Osteoblast (primary cell): ENCODE measurements at places on chromosomes 11 and 22. TPM values are rescaled to one million over a fixed set of nuclear protein-coding genes. Genes with fewer than 3 reads are reported as not detected.

DNA sequence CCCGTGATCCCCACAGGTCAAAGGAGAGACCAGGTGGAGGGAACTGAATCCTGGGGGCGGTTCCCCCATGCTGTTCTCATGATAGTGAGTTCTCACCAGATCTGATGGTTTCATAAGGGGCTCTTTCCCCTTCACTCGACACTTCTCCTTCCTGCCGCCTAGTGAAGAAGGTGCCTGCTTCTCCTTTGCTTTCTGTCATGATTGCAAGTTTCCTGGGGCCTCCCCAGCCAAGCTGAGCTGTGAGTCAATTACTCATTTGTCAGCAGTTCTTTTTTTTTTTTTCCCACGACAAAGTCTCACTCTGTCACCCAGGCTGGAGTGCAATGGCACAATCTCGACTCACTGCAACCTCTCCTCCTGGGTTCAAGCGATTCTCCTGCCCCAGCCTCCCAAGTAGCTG, 1530.4 kb downstream of the BRD1 start:
- no peaks in the 10 kb centered on the region for H3K27me3 ChIP-seq
- H3K27ac ChIP-seq, result no peak overlapping the region
- no peak for DNase-seq
- no peaks in the 10 kb centered on the region for H3K36me3 ChIP-seq
- no peaks in the 10 kb centered on the region for H3K4me1 ChIP-seq

- peak overlapping the region; percentile 48 for H3K27ac ChIP-seq
- DNase-seq, result peak; percentile 99
- peak overlapping the region; percentile 90 for H3K4me3 ChIP-seq
- peaks cover 27% of the 10 kb centered on the region for H3K4me1 ChIP-seq
- H3K27me3 ChIP-seq, result no peaks in the 10 kb centered on the region
- peaks cover 9% of the 10 kb centered on the region for H3K36me3 ChIP-seq
Observed at GRCh38 chr22:30287648-30288418, 1.5 kb downstream of the CASTOR1 start.

DNA sequence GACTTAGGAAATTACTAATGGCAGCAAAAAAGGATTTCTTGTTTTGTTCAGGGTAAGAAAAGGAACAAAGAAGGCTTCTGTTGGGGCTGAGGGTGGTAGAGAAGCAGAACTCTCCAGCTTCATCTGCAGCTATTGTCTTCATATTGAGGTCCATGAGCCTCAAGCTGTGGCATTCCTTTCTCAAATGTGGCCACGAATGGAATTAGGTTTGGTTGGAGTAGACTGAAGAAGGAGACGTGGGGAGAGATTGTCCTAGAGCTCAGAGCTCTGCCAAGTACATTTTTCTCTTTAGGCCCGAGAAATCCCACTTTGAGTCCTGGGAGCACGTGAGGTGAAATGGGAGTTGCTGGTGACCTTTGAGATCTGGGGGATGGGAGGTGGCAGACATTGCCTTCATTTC, 25.8 kb upstream of the MYOD1 start:
- no peak overlapping the region for H3K4me3 ChIP-seq
- no peak overlapping the region for H3K27ac ChIP-seq
- H3K4me1 ChIP-seq, result no peaks in the 10 kb centered on the region

DNA sequence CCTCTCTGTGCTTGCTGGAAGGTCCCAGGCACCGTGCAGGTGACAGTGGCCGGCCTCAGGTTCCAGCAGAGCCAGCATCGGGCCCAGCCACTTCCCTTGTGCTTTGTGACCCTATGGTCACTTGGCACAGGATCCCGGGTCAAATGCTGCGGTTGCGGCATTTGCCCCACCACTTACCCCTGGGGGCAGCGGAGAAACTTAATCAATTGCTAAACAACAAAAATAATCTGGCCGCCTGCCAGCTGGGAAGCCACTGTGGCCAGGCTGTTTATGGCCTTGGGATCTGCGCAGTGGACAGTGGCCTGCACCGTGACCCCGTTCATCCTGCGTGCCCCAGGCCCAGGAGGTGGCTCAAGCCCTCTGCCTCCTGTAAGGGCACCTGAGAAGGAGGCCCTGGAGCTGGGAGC, 65.0 kb downstream of the LRP5 start:
- H3K27ac ChIP-seq, result no peak overlapping the region
- no peaks in the 10 kb centered on the region for H3K36me3 ChIP-seq
- no peaks in the 10 kb centered on the region for H3K27me3 ChIP-seq
- DNase-seq, result peak; percentile 76

- no peaks in the 10 kb centered on the region for H3K4me1 ChIP-seq
- no peak overlapping the region for H3K4me3 ChIP-seq
- H3K27ac ChIP-seq, result no peak overlapping the region
- no peaks in the 10 kb centered on the region for H3K36me3 ChIP-seq
- H3K27me3 ChIP-seq, result peaks cover 7% of the 10 kb centered on the region
- DNase-seq, result no peak
Observed at GRCh38 chr11:96413408-96413807, 23.6 kb downstream of the JRKL start.

GRCh38 chr11:17550450-17551346, 3.6 kb downstream of the OTOG start:
- peaks cover 13% of the 10 kb centered on the region for H3K27me3 ChIP-seq
- H3K27ac ChIP-seq, result no peak overlapping the region
- DNase-seq, result peak; percentile 59
- H3K36me3 ChIP-seq, result no peaks in the 10 kb centered on the region
- H3K4me1 ChIP-seq, result no peaks in the 10 kb centered on the region
- H3K4me3 ChIP-seq, result no peak overlapping the region

- H3K36me3 ChIP-seq, result no peaks in the 10 kb centered on the region
- H3K27me3 ChIP-seq, result no peaks in the 10 kb centered on the region
- H3K27ac ChIP-seq, result no peak overlapping the region
- no peak for DNase-seq
- H3K4me3 ChIP-seq, result no peak overlapping the region
Observed at GRCh38 chr11:36214976-36215692, 74.1 kb downstream of the COMMD9 start.

GRCh38 chr11:114892381-114893197, 214.3 kb downstream of the NXPE2 start:
- no peak overlapping the region for H3K27ac ChIP-seq
- H3K27me3 ChIP-seq, result no peaks in the 10 kb centered on the region
- no peak overlapping the region for H3K4me3 ChIP-seq

GRCh38 chr22:46842606-46843005, 80.2 kb downstream of the TBC1D22A start:
- no peak for DNase-seq
- no peak overlapping the region for H3K27ac ChIP-seq
- H3K4me3 ChIP-seq, result no peak overlapping the region
- H3K4me1 ChIP-seq, result peaks cover 5% of the 10 kb centered on the region
- H3K36me3 ChIP-seq, result no peaks in the 10 kb centered on the region

DNA sequence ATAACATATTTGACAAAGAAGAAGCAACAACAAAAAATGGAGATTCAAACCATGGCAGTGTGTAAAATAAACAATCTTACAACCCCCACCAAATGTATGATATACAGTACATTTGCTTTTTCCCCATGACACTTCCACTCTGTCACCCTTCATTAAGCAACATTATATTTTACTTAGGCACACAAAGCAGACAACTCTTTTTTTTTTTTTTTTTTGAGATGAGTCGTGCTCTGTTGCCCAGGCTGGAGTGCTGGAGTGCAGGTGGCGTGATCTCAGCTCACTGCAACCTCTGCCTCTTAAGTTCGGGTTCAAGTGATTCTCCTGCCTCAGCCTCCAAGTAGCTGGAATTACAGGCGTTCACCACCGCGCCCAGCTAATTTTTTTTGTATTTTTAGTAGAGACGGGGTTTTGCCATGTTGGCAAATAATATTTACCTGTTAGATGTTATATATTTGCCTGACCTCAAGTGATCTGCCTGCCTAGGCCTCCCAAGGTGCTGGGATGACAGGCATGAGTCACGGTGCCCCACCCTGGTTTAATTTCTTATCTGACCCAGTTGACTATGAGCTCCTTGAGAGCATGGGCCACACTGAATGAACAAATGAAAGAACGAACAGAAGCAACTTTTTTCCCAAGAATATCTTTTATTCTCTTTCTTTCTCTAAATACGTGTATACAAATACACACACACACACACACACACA, 5.5 kb upstream of the PCF11 start:
- no peaks in the 10 kb centered on the region for H3K4me1 ChIP-seq
- H3K27ac ChIP-seq, result no peak overlapping the region
- H3K4me3 ChIP-seq, result no peak overlapping the region
- H3K27me3 ChIP-seq, result no peaks in the 10 kb centered on the region
- no peaks in the 10 kb centered on the region for H3K36me3 ChIP-seq
- no peak for DNase-seq

GRCh38 chr22:44659140-44659539, 42.9 kb upstream of the PRR5 start:
- H3K27me3 ChIP-seq, result peaks cover 22% of the 10 kb centered on the region
- H3K27ac ChIP-seq, result no peak overlapping the region
- DNase-seq, result peak; percentile 89
- no peak overlapping the region for H3K4me3 ChIP-seq
- no peaks in the 10 kb centered on the region for H3K36me3 ChIP-seq
- peaks cover 7% of the 10 kb centered on the region for H3K4me1 ChIP-seq

GRCh38 chr11:96052921-96053651, 129.2 kb upstream of the MTMR2 start:
- DNase-seq, result no peak
- peaks cover 67% of the 10 kb centered on the region for H3K4me1 ChIP-seq
- H3K4me3 ChIP-seq, result no peak overlapping the region
- peak overlapping the region; percentile 47 for H3K27ac ChIP-seq
- no peaks in the 10 kb centered on the region for H3K36me3 ChIP-seq

DNA sequence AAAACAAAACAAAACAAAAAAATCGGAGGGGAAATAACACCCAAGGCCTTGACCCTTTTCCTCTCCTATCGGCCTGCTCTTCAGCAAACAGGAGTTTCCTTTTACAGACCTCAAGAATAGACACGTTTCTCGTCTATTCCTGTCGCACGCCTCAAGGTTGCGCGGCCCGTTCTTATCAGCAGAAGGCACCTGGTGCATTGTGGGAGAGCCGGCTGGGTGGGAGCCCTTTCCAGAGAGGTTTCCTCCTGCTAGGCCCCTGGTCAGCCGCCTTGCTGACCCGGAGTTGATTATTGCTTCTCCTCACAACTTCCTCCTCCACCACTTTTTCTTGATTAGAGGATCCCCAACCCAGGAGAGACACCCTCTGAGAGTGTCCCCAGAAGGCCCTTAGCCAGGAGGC, 497.3 kb downstream of the MIAT start:
- H3K4me1 ChIP-seq, result peaks cover 11% of the 10 kb centered on the region
- H3K27me3 ChIP-seq, result peaks cover 12% of the 10 kb centered on the region
- no peak overlapping the region for H3K4me3 ChIP-seq
- H3K27ac ChIP-seq, result no peak overlapping the region
- no peaks in the 10 kb centered on the region for H3K36me3 ChIP-seq

DNA sequence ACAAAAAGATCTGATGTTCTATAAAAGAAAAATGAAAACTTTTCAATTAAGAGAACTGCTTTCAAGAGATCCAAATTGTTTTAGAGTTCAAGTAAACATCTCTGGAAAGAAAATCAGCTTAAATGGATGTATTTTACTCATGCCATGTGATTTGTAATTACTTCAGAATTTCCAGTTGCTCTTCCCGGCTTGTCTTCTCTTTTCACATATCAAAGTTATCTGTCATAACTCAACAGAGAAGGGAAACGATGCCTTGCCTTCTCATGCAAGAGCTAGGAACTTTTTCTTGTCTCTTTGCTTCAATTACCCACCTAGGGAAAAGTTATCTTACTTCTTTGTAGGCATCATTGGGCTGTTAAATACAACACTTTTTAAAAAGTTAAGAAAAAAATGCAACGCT, 255.2 kb upstream of the POU2AF2 start:
- no peak overlapping the region for H3K4me3 ChIP-seq
- H3K36me3 ChIP-seq, result no peaks in the 10 kb centered on the region
- no peak for DNase-seq
- no peak overlapping the region for H3K27ac ChIP-seq
- H3K4me1 ChIP-seq, result no peaks in the 10 kb centered on the region
- H3K27me3 ChIP-seq, result no peaks in the 10 kb centered on the region

DNA sequence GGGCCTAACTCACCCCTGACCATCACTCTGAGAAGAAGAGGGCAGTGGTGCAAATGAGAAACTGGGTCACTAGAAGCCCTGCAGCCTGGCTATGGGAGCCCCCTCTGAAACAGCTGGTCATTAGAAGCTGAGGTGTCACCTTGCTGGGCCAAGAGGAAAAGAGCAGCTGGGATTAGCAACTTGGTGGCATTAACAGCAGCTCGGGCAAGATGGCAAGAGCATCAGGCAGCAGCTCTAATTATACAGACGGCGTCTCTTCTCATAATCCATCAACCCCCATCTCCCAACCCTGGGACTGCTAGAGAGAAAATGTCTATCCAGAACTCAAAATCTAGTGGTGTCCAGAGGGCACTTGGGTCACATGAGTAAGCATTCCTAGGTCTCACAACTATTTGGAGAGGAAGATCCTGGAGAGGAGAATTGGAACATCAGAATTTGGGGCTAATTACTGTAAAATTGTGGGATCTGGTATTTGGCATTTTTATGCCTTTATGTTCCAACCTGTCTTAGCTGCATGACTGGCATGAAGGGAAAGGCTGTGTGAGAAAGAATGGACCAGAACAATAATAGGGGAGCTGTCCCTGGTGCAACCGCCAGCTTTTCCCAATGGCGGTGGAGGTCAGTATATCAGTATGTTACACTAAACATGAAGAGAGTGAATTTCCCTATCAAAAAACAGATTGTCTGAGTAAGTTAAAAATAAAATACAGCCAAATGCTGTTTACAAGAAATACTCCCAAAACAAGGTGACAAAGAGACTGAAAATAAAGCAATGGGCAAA, 7.6 kb upstream of the LMO1 start:
- H3K4me3 ChIP-seq, result no peak overlapping the region
- no peaks in the 10 kb centered on the region for H3K36me3 ChIP-seq
- H3K27me3 ChIP-seq, result peaks cover 56% of the 10 kb centered on the region
- no peaks in the 10 kb centered on the region for H3K4me1 ChIP-seq

- no peaks in the 10 kb centered on the region for H3K36me3 ChIP-seq
- H3K27ac ChIP-seq, result no peak overlapping the region
- H3K4me1 ChIP-seq, result no peaks in the 10 kb centered on the region
- H3K27me3 ChIP-seq, result peaks cover 7% of the 10 kb centered on the region
- peak; percentile 29 for DNase-seq
- no peak overlapping the region for H3K4me3 ChIP-seq
Observed at GRCh38 chr22:39724390-39724789, 153.8 kb downstream of the CACNA1I start.

Gene CAVIN3
- 271 and 314 TPM in 2 replicates for total RNA-seq

Gene F2
- total RNA-seq, result not detected in 2 replicates

Gene STK33
- 0.72 and 1.2 TPM in 2 replicates for total RNA-seq

Gene LRRC4C
- total RNA-seq, result 2.2 and 4.4 TPM in 2 replicates
